ENCODE measurements at places on chromosomes 5 and 9.

- DNase-seq = no peak
Measured at GRCh38 chr9:10268531-10269485, 344.0 kb downstream of the PTPRD start.

GRCh38 chr9:121815546-121816448 is 164.4 kb downstream of the DAB2IP start:
- no peak for DNase-seq

DNA sequence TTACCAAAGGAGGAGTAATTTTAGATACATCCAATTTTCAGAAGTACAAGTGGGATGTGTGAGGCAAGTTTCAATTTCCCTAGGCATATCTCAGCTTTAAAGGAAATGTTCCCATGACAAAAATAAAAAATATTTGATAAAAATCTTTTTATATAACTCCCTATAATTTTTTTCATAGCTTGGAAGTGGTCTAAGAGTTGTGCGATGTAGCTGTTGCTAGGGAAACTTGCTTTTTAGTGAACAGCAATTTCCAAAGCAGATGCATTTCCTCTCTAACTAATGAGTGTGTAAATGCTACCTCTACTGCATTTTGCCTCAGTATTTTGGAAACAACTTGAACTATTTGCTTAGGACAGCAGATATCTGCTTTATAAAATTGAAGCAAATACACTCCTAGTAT is 39.6 kb downstream of the MACIR start:
- no peak for DNase-seq

DNA sequence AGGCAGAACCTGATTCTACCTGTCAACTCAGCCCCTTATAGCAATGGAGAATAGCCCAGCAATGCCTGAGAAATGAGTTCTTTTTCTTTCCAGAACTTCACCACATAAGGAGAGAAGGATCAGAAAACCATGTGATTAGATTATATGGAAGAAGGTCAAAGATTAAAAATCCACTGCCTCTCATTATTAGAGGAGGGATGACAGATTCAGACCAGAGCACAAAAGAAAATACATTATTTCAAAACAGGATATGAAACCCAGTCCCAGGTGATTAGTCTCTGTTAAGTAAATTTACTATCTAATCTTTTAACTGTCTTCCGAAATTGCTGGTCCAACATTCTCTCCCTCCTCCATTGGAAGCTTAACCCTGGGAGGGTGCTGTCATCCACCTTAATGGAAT is 322.4 kb downstream of the SLIT3 start:
- no peak for DNase-seq

DNA sequence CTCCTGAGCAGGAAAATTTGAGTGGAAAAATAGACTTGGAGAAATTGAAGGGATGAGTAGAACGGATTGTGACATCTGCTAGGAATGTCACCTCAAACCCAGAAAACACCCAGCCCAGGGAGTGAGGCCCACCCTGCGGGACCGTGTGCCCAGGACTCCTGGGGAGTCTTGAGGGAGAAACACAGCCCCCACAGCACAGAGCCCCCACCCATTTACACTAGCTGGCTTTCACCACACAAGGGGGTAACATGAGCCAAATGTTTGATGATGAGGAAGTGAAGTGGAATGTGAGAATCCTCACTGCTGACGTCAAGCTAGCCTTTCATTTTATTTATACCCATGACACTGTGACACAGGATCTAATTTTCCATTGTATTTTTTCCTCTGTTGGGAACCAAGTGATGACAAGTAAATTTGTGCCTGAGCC is 42.8 kb upstream of the PDE8B start:
- DNase-seq = peak; percentile 82

DNA sequence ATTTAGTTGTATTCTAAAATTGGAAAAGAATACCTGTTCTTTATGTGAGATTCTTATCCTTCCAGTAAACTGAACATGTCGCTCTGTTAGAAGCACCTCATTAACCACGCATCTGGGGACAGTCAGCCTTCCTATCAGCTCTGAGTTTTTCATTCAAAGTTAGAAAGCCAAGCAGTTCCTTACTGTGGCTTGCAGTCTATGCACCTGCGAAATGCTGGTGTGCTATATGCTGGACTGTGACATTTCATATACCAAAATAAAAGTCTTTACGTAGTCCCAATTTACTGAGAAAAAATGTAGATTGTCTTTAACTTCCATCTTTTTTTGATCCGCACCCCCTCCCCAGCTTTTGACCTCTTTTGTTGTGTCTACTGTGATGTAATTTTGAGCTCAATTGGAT is 4.3 kb downstream of the ANP32B start:
- no peak for DNase-seq

DNA sequence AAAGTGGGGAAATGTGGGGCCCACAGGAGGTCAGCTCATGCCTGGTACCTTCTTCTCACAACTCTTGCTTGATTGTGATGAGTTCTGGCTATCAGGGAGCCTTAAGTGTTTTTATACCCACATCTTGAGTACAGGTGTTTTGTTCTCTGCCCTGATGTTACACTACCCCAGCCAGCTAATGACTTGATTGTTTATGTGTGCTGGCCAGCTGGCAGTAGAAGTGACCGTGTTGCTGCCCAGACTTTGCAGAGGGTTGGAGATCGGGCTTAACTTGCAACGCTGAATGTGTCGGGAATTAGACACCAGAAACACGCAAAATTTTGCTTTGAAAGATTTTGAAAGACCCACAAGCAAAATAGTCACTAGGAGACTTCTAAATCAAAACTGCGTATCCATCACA is 16.9 kb upstream of the ZDHHC11B start:
- DNase-seq = no peak

DNA sequence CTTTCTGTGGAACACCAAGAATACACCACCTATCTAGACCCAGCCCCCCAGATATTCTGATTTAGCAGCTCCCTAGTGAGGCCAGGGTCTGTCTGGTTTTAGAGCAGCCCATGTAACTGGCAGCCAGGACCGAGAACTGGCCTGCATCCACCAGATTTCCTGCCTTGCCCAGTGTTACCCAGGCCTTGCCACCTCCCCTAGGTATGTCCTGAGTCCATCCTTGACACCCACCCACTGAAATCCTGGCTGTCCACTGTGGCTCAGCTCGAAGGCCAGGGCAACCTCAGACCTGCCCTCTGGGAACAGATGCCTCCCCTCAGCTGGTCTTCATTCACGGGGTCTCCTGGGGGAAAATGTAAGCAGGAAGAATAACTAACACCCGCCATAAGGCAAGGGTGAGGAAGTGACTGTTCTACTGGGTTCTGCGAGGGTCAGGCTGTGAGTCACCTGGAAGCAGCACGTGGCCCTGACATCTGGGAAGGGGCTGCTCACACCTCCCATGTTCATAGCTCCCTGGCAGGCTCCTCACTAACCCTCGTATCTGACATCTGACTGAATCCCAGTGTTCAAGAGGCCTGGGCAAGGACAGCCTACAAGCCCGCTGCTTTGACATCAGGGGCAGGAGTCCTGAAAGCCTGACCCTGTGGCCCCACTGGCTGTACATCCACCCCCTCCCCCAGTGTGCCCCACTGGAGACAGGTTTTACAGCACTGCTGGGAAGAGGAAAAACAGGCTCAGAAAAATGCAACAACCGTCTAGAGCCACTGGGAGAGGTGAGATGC is 72.7 kb downstream of the SEMA4D start:
- DNase-seq = peak; percentile 20

GRCh38 chr5:41893074-41893851 is 10.9 kb upstream of the RIMOC1 start:
- no peak for DNase-seq

Data from ELR (cell line).